ENCODE measurements at places on chromosomes 12 and 14.

DNA sequence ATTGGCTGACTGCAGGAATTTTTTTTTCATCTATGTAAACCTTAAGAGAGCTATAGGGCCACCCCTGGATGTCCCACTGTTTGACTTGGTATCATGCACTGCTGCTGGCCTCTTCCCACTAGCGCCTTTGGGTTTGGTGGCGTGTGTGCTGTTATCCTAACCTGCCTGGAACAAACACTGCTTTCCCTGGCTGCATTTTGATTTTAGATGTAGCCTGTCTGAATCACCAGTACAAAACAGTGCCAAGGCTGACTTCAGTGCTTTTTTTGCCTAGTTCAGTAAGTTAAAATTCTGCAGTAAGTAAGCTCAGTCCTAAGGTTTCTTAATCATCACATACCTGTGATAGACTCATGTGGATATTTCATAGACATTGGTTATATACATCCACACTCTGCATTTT, 99.2 kb downstream of the EML1 start:
- DNase-seq = no peak

GRCh38 chr12:112710414-112710813, 81.1 kb upstream of the RPH3A start:
- DNase-seq = no peak

GRCh38 chr12:69515394-69515930, 45.3 kb downstream of the FRS2 start:
- peak; percentile 50 for DNase-seq

GRCh38 chr12:69068448-69068847, 135.5 kb upstream of the CPM start:
- DNase-seq = no peak

GRCh38 chr14:39318574-39318973, 84.9 kb downstream of the MIA2 start:
- DNase-seq = no peak

GRCh38 chr12:51863363-51863932, 14.9 kb upstream of the FIGNL2 start:
- no peak for DNase-seq

- no peak for DNase-seq
Observed at GRCh38 chr14:96631030-96631429, 128.8 kb downstream of the PAPOLA start.

DNA sequence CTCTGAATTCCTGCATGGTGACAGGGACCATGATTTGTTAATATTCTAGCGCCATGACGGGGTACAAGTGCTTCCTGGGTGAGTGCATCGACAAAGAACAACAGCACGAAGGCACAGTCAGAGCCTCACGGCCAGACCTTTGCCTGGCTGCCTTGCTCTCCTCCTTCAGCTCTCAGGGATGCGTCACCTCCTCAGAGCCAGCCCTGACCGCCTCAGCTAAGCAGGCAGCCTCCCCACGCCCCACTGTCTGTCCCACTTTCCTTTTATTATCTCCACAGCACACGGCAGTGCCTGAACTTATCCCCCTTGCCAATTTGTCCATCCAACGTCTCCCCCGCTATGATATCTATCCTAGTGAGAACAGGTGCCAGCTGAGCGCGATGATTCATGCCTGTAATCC, 16.5 kb upstream of the FZD10 start:
- DNase-seq = no peak
